Aorta (tissue), 5 donors: ENCODE measurements at places on chromosomes 6 and 20. TPM values are rescaled to one million over a fixed set of nuclear protein-coding genes. Genes with fewer than 3 reads are reported as not detected.

GRCh38 chr6:70956191-70956450 is 739 bp downstream of the B3GAT2 start:
- H3K4me1 ChIP-seq, result no peaks in the 10 kb centered on the region
- H3K27me3 ChIP-seq, result no peaks in the 10 kb centered on the region
- DNase-seq, result no peak

DNA sequence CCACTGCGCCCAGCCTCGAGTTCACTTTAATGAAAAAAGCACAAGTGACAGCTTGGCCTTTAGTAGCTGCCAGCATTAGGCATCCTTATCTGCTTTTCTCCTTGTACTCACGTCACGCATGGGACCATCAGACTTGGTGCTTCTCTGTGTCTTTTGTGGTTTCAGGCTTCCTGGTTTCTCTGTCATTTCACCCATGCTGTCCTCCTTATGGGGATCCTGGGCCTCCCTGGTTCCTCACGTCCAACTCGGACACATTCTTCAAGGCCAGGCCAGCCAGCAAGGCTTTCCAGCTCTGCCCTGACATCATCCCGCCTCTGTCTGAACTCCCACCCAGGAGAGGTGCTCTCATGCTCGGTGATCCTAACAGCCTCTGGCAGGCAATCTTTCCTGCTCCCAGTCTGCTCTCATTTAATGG is 83.2 kb downstream of the TIAM2 start:
- no peak overlapping the region for H3K4me3 ChIP-seq
- DNase-seq, result peak; percentile 79
- no peak overlapping the region for H3K27ac ChIP-seq
- no peaks in the 10 kb centered on the region for H3K36me3 ChIP-seq
- H3K4me1 ChIP-seq, result no peaks in the 10 kb centered on the region

DNA sequence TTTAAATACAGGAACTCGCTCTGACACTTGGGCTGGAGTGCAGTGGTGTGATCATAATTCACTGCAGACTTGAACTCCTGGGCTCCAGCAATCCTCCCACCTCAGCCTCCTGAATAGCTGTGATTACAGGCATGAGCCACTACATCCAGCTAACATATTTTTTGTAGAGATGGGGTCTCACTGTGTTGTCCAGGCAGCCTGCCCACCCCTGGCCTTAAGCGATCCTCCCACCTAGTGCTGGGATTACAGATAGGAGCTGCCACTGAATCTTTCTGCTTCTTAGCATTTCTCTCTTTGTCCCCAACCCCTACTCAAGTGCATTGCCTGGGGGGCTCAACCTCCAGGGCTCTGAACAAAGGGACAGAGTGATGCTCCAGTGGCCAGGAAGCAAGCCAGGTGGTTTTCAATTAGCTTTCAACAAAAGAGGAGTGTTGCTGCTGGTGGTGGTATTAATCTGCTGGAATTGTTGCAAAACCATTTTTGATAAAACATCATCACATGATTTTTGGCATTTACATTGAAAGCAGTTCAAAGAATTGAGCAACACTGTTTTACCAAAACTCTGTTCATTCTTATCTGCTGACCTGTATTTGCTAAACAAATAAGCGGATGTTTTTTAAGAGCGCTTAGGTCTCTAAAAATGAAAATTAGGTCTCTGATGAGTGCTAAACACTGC is 40.4 kb upstream of the BPIFA2 start:
- H3K36me3 ChIP-seq, result no peaks in the 10 kb centered on the region
- H3K27me3 ChIP-seq, result no peaks in the 10 kb centered on the region
- H3K4me1 ChIP-seq, result no peaks in the 10 kb centered on the region

DNA sequence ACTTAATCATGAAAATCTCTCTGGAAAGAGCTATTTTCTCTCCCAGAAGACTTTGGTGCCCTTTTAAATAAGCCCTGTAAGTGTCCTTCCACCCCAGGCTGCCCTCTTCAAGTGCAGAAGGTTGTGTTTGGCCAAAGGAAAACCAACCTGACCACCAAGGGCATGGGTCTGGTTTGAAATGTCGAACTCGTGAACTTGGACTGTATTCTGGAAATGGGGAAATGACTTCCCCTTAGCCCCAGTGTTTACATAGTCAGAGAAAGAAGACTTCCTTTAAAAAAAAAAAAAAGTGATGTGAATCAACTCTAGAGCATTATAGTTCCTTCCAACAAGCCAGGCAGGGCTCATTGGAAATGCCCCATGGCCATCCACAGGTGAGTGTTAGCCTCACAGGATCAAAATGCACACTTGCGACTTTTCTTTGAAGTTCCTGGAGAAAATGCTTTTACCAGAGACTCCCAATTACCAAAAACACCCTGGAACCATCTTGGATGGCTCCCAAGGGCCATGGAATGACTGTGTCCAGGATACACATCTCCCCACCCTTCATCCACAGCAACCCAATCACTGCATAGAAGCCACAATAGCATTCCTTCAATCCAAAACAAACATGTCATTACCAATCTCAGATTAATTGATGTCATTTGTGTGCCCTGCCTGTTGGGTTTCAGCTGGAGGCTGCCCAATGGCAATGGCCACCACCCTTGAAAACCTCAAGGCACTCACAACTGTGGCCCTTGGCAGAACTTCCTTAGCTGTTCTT is 133.8 kb downstream of the CLIC5 start:
- no peak for DNase-seq
- H3K36me3 ChIP-seq, result no peaks in the 10 kb centered on the region
- no peaks in the 10 kb centered on the region for H3K27me3 ChIP-seq
- no peak overlapping the region for H3K27ac ChIP-seq
- no peak overlapping the region for H3K4me3 ChIP-seq

DNA sequence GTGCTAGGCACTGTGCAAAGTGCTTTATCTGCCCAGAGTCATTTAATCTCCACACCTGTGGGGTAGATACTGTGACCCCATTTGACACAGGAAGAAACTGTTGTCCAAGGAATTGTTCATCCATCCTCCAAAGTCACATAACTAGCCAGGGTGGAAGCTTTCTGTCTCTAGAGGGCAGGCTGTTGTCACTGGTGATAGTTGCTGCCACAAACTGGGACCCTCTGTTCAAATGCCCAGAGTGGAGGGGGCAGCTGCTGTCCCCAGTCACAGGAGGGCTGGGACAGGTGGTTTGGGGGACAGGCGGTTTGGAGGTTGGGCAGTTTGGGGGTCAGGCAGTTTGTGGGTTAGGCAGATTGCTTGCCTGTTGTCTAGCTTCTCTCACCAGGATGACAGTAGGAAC is 16.1 kb upstream of the TMEM242 start:
- no peaks in the 10 kb centered on the region for H3K4me1 ChIP-seq
- no peak overlapping the region for H3K27ac ChIP-seq
- no peaks in the 10 kb centered on the region for H3K27me3 ChIP-seq
- no peak overlapping the region for H3K4me3 ChIP-seq
- no peaks in the 10 kb centered on the region for H3K36me3 ChIP-seq
- no peak for DNase-seq

DNA sequence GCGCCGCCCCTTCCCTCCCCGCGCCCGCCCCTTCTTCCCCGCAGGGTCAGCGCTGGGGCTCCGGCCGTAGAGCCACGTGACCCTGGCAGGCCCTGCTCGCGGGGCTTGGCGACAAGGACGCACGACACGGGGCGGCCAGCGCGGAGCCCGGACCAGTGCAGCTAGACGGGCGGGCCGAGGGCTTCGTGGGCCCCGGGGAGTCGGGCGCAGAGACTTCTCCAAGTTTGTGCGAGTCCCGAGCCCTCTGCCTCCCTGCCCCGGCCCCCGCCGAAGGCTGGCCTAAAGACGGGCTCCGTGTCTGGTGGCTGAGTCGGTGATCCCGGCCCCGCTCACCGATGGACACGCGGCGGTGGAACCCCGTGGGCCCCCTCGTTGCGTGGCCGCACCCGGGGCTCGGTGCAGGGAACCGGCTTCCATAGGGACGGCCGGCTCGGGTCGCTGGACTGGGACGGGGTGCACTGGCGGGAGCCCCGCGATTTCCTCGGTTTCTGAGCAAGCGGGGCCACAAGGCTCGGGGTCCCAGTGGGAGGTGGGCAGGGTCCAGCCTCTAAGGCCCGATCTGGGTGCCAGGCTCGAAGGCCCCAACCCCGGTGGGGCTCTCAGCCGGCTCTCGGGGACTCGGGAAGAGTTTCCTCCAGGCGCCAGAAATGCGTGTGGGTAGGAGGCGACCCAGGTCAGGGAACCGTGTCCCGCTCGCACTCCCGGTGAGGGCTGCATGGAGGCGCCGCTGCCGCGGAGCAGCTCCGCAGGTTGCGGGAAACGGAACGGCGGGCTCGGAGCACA is 452 bp upstream of the GATA5 start:
- no peaks in the 10 kb centered on the region for H3K4me1 ChIP-seq
- H3K27me3 ChIP-seq, result no peaks in the 10 kb centered on the region
- H3K36me3 ChIP-seq, result no peaks in the 10 kb centered on the region

GRCh38 chr6:49646130-49646824 is 9.6 kb upstream of the RHAG start:
- DNase-seq, result no peak
- H3K27ac ChIP-seq, result no peak overlapping the region
- no peaks in the 10 kb centered on the region for H3K36me3 ChIP-seq
- no peaks in the 10 kb centered on the region for H3K4me1 ChIP-seq
- no peak overlapping the region for H3K4me3 ChIP-seq
- no peaks in the 10 kb centered on the region for H3K27me3 ChIP-seq

GRCh38 chr6:120096696-120097260 is 747.2 kb upstream of the MAN1A1 start:
- no peaks in the 10 kb centered on the region for H3K36me3 ChIP-seq
- no peaks in the 10 kb centered on the region for H3K4me1 ChIP-seq
- no peak overlapping the region for H3K27ac ChIP-seq
- H3K4me3 ChIP-seq, result no peak overlapping the region
- H3K27me3 ChIP-seq, result no peaks in the 10 kb centered on the region

- H3K4me1 ChIP-seq, result no peaks in the 10 kb centered on the region
- H3K4me3 ChIP-seq, result no peak overlapping the region
- no peaks in the 10 kb centered on the region for H3K27me3 ChIP-seq
- H3K36me3 ChIP-seq, result no peaks in the 10 kb centered on the region
Measured at GRCh38 chr6:19333936-19334335, 503.2 kb upstream of the ID4 start.

DNA sequence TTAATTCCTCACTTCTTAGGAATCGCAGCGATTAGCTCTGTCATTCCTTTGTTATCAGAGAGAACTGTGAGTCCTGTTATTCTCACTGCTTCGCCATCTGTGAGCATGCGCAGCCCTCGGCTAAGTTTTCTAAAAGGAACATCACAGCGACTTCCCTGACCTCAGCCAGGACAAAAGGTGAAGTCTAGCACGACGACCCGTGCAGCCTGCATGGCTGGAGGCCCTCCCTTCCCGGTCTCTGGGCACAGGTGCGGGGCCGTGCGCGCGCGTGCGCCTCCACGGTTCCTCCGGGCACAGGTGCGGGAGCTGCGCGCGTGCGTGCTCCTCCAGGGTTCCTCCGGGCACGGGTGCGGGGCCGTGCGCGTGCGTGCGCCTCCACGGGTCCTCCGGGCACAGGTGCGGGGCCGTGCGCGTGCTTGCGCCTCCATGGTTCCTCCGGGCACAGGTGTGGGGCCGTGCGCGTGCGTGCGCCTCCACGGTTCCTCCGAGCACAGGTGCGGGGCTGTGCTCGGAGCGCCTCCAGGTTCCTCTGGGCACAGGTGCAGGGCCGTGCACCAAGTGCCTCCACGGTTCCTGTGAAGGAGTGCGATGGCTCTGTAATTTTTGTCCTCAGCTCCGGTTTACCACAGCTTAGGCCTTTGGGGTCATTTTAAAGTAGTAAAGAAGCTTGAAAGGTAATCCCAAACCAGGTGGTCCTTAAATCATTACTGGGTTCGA is 212.3 kb downstream of the ERMARD start:
- no peak overlapping the region for H3K4me3 ChIP-seq
- no peaks in the 10 kb centered on the region for H3K27me3 ChIP-seq

DNA sequence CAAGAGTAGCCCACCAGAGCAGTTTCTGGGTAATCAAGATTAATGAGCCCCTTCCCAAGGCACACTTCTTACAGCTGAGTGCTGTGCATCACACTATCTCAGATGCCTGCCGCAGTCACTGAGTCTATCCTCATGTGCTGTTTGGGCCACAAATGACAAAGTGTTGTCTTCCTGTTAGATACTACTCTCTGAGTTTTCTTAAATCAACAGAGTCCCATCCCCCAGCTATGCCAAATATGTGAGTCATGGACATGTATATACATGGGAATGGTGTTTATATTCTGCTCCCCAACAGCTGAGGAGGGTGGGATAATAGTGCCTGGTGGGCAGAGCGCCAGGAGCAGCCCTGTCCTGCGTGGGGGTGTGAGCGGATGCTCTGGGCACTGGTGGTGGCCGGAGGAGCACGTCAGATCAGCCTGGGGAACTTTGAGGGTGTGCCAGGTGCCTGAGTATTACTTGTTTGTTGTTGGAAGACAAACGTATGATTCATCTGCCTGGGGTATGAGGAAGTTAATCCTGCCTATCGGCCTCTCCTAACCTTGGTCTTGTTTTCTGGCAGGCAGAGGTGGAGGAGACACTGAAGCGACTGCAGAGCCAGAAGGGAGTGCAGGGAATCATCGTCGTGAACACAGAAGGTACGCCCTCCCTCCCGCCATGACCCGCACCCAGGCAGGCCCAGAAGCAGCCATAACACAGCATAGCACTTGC is 9.6 kb downstream of the DYNLRB1 start:
- H3K4me3 ChIP-seq, result no peak overlapping the region
- peak overlapping the region; percentile 69 for H3K27ac ChIP-seq
- H3K4me1 ChIP-seq, result no peaks in the 10 kb centered on the region
- peak; percentile 87 for DNase-seq
- H3K36me3 ChIP-seq, result no peaks in the 10 kb centered on the region

DNA sequence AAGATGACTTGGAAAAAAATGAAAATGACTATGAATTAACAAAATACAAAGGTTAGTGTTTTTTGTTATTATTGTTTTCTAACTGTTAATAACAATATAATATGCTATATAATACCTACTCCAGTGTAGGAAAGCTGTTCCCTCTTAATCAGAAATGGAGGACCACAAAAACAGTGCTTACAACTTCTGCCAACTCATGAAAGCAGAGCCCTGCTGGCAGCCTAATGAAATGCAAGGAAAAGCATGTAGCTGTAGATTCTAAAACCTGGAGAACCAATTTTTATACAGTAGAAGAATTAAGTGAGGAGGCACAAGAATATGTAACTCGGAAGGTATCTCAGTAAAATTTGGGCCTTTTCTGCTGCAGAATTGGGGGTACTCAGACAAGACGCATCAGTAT is 29.4 kb downstream of the PHIP start:
- H3K4me3 ChIP-seq, result no peak overlapping the region
- H3K27ac ChIP-seq, result no peak overlapping the region
- no peaks in the 10 kb centered on the region for H3K36me3 ChIP-seq
- no peak for DNase-seq

- H3K4me1 ChIP-seq, result no peaks in the 10 kb centered on the region
- H3K4me3 ChIP-seq, result no peak overlapping the region
- no peaks in the 10 kb centered on the region for H3K36me3 ChIP-seq
Measured at GRCh38 chr6:139296927-139297326, 5.1 kb upstream of the TXLNB start.

DNA sequence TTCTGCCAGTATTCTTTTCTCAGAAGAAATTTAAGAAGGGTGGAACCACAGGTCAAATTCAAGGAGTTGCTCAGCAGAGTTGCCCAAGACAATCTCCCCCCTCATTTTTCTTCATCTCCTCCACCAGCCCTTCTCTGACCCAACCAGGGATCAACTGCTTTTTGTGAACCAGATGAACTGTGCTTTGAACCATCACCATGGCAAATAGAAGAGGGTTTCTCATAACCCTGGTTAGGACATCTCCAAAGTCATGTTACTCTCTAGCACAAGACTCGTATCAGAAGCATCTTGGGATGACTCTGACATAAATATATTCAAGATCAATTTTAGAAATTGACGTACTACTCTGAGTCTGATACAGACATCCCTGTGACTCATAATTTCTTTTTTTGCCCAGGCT is 130.7 kb downstream of the ALDH8A1 start:
- H3K36me3 ChIP-seq, result no peaks in the 10 kb centered on the region
- no peak for DNase-seq
- no peak overlapping the region for H3K27ac ChIP-seq

Gene SERPINB6
- 111 TPM for total RNA-seq

Gene PRL
- total RNA-seq, result not detected

Gene TPX2
- 0.75 TPM for total RNA-seq
